Stimulated activated CD8-positive, alpha-beta memory T cell treated with anti-CD3 and anti-CD28 coated beads, Interleukin-7, amount 100 ng/mL, for 1 hour (primary cell): ENCODE measurements at places on chromosomes 13 and 19.

- no peak for DNase-seq
These were observed 13.7 kb downstream of the ILF3 start for GRCh38 chr19:10667867-10668266.

GRCh38 chr19:44113784-44114390 lies 688 bp downstream of the ZNF225 start:
- DNase-seq = no peak

- no peak for DNase-seq
These were observed 22.3 kb downstream of the CYP2B6 start for GRCh38 chr19:41013359-41013758.

DNA sequence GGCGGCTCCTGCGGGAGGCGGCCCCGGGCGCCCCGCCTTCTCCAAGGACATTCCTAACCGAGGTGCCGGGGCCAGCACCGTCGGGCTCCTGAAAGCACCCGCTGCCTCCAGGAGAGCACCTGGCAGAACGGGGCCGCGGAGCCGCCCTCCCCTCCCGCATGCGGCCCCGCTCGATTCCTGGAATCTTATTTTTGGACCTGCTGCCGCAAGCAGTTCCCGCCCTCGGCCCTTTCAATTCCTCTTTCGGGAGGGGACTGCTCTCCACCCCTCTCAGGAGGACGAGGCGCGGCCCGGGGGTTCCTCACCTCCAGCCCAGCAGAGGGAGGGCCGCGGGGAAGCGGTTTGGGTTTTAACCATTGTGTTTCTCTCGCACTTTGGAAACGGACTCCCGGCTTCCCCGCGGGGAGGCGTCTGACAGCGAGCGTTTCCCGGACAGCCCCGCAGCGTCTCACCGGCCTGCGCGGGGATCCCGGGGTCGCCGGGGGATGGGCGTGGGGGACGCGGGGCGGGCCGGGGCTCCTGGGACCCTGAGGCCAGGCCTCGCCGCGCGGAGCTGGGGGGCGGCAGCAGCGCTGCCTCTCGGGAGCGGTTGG lies 849 bp downstream of the GAS6 start:
- DNase-seq = no peak

- no peak for DNase-seq
These were observed 230.7 kb upstream of the PRR20A start for GRCh38 chr13:56909896-56910600.

DNA sequence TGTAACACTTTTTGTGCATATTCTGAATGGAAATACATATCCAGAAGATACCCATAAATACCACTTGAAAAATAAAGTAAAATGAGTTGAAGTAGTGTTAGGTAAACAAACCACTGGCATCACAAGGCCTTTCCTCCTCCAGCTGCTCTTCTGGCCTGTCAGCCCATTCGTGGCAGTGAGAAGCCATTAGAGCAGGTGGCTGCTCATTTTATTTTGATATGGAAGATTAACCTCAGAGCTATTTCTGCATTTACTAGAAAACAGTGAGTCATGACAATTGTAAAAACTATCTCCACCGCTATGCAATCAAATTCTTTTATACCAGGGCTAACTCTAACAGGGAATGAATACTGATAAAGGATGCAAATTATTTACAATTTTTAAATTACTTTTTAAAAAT lies 2898.1 kb downstream of the PCDH9 start:
- no peak for DNase-seq
